Mesenteric fat pad (tissue), 1 donor: ENCODE measurements at places on chromosomes 3 and 15. TPM values are rescaled to one million over a fixed set of nuclear protein-coding genes. Genes with fewer than 3 reads are reported as not detected.

The GPR171 gene
- total RNA-seq: 1.8 TPM

GRCh38 chr15:50933341-50933740, 24.9 kb downstream of the AP4E1 start:
- no peak for DNase-seq

The CRYGS gene
- total RNA-seq: 3.1 TPM

DNA sequence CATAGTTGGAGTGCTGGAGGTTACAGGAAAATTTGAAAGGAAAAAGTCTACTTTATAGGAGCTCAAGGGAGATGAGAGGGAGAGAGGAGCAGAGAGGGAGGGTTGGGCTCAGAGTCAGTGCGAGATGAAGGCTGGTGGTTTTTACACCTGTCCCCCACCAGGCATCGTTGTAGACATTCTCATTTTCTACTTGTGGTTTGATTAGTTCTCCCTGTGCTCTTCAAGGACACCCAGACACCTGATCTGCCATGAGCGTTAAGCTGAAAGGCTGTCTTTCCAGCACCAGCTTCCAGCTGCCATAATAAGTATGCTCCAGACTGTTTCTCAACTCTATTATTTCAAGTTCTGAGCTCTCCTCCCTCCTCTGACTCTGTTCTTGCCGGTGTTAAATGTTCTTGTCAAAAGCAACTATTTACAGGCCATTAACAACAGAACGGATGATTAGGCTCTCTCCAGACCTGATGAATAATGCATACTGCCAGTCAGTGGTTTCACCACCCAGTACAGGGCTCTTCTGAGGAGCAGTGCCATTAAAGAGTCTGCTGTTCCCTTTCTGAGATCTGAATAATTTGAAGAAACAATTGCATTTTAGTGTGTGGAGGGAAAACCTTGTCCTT, 514.6 kb upstream of the MCTP2 start:
- DNase-seq: no peak

GRCh38 chr15:38651328-38652038, 86.9 kb upstream of the RASGRP1 start:
- no peak for DNase-seq

The ZBBX gene
- total RNA-seq: not detected

GRCh38 chr15:35691891-35692867, 146.2 kb upstream of the DPH6 start:
- no peak for DNase-seq
